ENCODE measurements at places on chromosomes 16 and 17.

DNA sequence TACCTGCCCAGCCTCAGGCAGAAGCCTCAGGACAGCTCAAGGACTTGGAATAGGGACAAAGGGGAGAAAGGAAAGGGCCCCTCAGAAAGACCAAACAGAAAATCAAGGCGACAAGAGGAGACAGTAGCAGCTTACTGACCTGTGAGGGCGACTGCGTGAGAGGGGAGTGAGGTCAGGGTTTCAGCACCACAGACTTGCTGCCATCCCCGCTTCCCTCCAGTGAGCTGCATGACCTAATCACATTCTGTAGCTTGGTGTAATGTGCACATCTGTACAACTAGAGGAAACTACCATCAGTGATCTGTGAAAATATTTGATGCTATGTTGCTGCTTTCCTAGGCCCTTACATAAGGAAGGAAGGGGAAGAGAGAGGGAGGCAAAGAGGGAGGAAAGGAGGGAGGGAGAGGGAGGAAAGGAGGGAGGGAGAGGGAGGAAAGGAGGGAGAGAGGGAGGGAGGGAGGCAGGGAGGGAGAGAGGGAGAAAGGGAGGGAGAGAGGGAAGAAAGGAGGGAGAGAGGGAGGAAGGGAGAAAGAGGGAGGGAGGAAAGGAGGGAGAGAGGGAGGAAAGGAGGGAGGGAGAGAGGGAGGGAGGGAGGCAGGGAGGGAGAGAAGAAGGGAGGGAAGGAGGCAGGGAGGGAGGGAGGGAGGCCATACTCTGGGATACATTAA lies 404.9 kb upstream of the CDH5 start:
- DNase-seq, result no peak

DNA sequence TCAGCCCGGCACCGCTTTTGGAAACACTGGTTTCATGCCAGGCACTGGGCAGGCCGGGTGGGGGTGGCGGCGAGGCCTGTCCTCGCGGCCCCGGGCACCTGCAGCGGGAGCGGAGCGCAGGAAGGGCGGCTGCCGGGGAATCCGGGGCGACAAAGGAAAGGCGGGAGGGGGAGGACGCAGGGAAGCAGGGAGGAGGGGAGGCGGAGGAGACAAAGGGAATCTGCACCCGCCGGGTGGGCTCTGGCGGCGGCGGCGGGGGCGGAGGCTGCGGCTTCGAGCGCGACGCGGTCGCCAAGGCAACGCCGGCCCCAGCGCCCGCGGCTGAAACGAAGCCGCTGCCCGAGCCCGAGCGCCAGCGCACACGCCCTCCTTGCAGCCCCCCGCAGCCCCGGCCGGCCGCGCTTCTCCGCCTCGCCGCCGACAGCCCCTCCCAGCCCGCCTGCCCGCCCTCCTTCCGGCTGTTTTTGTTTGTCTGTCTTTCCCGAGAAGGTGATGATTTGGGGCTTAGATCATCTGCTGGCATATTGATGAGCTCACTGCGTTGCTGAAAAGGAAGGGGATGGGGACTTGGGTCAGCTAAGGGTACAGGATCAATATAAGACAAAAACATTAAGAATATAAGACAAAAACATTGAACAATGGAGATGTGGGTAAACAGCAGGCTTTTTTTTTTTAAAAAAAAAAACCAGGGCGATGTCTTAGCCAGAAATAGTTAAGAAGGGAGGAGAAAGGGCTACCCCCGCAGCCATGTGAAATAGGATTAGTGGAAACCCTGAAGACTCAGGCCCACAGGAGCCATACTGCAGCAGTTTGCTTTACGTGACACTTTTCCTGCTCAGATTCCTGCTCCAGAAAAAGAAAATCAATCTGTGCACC lies 32.7 kb downstream of the CDK5R1 start:
- peak; percentile 65 for DNase-seq

- DNase-seq, result no peak
Observed at GRCh38 chr17:9842057-9842758, 16.5 kb downstream of the GLP2R start.

GRCh38 chr16:8631818-8632465 lies 10.4 kb downstream of the METTL22 start:
- DNase-seq, result no peak

- no peak for DNase-seq
Observed at GRCh38 chr16:48592839-48593429, 17.0 kb downstream of the N4BP1 start.

GRCh38 chr17:41024697-41025096 lies 2.3 kb downstream of the KRTAP1-5 start:
- no peak for DNase-seq

- DNase-seq, result no peak
Observed at GRCh38 chr17:62625870-62626200, 1.6 kb upstream of the MRC2 start.

DNA sequence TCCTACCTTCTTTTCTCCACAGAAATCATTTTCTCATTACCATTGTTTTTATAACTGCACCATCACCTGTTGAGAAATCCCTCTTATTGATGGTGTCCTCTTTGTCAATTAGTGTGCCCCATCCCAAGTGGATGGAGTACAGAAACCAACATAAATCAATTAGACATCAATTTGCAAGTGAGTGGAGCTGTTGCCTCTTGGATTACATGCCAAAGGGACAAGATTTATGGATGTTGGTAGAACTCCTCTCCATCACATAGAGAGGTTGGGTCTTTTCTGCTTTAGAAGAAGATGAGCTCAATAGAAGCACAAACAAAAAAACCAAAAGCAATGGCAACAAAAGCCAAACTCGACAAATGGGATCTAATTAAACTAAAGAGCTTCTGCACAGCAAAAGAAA lies 973.5 kb downstream of the CDH11 start:
- no peak for DNase-seq

- no peak for DNase-seq
Observed at GRCh38 chr17:42106009-42106408, 6.5 kb downstream of the DHX58 start.

- peak; percentile 26 for DNase-seq
Observed at GRCh38 chr17:7261379-7262191, 693 bp downstream of the CLDN7 start.

DNA sequence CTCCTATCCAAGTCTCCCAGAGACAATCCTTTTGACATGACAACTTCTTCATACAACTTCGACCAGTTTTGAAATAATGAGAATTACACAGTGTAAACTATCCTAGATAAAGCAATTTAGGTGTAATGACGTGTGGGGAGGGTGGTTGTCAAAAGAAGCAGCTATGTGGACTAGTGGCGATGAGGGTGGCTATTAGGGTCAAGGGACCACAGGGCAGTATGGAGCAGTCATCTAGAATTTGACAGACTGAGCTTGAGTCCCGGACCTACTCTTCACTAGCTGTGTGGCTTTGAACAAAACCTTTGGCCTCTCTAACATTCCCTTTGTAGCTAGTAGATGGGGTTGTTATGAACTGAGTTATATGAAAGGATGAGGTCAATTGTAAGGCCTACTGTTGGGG lies 247.1 kb downstream of the HAPSTR1 start:
- no peak for DNase-seq

DNA sequence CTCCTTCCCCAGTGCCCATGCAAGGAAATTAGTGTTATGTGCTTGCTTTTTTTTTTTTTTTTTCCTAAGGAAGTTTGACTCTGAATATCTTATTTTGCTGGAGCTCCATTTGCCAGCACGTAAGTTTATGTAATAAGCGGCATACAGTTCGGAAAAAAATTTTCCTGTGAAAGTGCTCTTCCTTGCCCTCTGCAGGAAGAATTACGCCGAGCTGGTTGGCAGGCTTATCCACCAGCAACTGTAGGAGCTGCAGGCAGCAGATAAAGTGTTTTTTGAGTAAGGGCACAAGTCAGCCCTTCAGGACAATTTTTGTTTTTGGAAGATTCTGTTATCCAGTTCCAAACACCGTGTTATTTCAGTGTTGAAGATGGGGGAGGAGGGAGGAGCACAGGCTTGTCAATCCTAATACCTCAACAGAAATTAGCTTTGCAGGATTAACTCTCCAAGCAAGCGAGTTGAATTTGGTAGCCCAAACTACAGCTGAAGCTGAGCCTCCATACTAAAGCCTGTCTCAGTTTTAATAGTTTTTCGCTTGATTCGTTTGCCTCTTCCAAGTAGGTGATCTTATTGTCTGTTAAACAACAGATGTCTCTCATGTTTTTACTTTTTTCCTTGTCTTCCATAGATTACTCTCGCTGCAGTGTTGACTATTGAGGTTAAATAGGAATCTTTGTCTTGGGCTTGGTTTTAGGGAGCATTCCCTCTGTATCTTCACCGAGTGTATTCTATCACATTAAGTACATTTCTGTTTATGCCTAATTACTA lies 1.1 kb downstream of the SPECC1 start:
- peak; percentile 29 for DNase-seq

DNA sequence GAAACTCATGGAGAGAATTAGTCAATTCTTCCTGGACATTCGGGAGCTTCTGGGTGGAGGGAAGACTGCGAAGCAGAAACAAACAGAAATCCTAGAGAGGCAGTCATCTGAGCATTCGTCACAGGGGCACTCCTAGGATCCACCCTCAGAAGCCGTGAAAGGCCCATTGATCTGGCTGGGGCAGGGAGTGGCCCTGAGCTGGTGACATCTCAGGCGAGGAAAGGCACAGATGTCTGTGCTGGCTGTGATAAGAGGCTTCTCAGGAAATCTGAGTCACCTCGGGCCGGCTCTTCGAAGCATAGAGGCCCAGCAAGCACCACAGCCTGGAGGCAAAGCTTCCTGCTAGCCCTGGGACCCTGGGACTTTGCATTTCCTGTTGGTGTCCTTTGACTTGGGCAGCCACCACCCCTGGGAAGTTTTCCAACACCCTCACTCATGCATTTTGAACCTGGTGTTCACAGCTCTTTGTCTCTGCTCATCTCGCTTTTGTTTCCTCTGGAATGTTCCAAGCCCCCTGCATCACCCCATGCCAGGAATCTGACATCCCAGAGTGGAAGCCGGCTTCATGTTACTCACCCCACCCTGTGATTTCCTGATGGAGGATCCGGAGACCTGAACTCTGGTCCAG lies 23.3 kb upstream of the CDRT4 start:
- DNase-seq, result peak; percentile 70

DNA sequence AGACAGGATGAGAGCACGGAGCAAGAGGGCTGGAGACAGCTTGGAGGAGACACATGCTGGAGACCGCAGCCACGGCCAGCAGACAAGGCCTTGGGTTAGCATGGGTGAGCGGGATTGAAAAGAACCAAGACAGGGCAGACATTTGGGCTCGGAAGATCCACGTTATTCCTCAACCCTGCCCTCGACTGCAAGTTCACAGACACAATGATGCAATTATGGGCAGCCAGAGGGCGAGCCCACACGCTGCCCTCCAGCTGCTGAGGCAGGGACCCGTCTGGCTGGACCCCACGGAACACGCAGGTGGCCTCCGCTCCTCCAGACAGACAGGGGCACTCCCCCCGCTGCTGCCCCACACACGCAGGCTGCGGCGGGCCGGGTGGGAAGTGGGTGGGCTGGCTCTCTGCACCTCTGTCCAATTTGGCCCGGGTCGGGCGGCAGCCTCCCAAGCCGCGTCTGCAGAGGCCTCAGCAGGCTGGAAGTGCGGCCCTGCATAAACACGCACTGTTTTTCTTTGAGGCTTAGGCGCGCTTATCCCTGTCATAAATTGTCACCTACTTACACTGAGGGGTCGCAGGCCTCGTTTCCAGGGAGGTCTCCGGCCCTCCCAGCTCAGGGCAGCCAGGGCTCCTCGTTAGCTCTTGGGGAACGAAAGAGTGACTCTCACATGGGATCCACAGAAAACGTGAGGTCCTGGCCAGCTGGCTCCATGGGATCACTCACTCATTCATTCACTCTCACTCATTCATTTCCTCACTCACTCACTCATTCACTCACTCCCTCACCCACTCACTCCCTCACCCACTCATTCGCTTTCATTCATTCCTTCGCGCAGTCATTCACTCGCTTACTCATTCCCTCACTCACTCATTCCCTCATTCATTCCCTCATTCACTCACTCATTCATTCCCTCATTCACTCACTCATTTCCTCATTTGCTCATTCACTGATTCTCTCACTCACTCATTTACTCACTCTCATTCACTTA lies 303.9 kb downstream of the C16orf95 start:
- no peak for DNase-seq

GRCh38 chr16:11613381-11614303 lies 26.9 kb upstream of the LITAF start:
- no peak for DNase-seq

GRCh38 chr17:43676471-43676870 lies 14.7 kb upstream of the MEOX1 start:
- no peak for DNase-seq

GRCh38 chr17:17666111-17666714 lies 15.0 kb upstream of the RAI1 start:
- no peak for DNase-seq

- DNase-seq, result no peak
Observed at GRCh38 chr16:24507959-24508480, 31.3 kb upstream of the RBBP6 start.

GRCh38 chr16:77273-77806 lies 685 bp upstream of the MPG start:
- DNase-seq, result peak; percentile 61

GRCh38 chr17:15918261-15918660 lies 26.7 kb upstream of the ADORA2B start:
- no peak for DNase-seq

DNA sequence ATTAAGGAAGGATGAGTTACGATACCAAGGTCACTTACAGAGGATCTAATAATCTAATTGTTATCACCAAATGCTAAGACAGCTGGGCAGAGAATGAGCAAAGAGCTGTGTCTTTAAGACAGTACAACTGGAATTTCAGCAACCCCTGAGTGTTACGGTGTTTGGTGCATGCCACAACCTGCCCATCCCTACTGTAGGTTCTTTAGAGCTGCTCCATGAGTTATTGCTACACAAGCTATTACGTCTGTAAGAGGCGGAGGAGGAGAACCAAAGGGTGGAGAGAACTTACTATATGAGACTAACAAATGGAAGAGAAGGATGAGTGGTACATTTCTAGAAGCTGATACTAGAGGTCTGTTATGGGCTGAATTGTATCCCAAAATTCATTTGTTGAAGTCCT lies 14.2 kb upstream of the C17orf78 start:
- no peak for DNase-seq

GRCh38 chr17:33438578-33438977 lies 145.5 kb upstream of the ASIC2 start:
- DNase-seq, result no peak

DNA sequence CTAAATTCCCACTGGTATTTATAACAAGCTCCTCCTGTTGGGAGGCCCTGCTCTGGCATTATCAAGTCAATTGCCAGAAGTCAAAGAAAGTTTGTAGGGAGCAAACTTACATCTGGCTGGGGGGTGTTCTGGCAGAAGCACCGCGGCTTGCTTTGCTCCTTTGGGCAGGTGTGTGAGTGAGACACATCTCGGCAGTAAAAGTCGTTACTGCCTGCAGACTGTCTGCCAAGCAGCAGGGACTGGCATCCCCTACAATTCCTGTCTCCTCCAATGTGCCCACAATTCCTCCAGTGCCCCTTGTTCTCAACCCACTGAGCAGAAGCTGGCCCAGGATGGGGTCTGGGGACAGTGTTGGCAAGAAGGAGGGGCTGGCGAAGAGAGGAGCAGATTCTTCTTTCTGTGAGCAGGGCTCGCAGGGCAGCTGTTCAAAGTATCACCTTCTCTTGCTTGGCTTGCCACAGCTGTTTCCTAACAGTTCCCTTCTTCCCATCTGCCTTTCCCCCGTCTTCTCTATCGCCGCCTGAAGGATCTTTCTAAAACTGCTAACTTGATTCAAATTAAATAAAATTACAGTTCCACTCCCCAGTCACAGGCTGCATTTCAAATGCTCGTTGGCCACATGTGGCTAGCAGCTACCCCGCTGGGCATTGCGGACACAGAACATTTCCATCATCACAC lies 30.2 kb downstream of the SPACA3 start:
- no peak for DNase-seq
